ENCODE measurements at places on chromosomes 1 and 21.

GRCh38 chr1:85411567-85412305, 53.2 kb downstream of the DDAH1 start:
- DNase-seq = no peak

GRCh38 chr1:243440406-243440805, 184.6 kb downstream of the SDCCAG8 start:
- no peak for DNase-seq

GRCh38 chr1:206992790-206993189, 22.5 kb upstream of the FCAMR start:
- no peak for DNase-seq

- DNase-seq = no peak
These were observed 25.1 kb upstream of the ZFP69B start for GRCh38 chr1:40425198-40425597.

DNA sequence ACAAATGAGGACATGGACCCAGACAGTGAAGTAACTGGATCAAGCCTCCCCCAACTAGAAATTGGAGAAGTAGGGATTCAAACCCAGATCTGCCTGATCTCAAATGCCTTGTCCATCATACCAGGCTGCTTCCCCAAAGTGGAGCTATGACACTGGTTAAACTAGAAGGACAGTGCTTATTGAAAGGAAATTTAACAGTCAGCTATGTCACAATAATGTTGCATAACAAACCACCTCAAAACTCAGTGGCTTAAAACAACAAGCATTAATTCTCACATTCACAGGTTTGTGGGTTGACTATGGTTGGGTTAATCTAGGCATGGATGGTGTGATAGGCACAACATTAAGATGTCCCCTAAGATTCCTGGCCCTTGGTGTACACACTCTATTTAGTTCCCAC, 107.1 kb downstream of the TAS1R2 start:
- no peak for DNase-seq

- peak; percentile 99 for DNase-seq
These were observed 4.5 kb upstream of the MEF2D start for GRCh38 chr1:156504821-156505678.

DNA sequence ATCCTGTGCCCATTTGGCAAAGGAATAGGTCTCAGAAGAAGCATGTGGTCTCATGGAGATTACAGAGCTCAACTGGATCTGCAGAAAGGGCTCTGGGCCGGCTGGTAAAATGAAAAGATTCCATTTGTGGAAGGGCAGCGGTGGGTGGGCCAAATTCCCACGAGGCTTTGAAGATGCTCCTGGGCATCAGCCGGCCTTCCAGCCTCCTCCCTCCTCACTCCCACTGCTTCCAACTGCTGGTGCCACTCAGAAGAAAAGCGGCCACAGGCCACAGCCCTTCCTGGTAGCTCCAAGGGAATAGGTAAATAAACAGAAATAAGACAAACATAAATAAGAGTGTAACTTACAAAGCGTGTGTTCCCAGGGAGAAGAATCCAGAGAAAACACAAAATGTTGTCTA, 136.3 kb upstream of the SLC44A3 start:
- no peak for DNase-seq

GRCh38 chr1:61083807-61084440, 1.6 kb downstream of the NFIA start:
- DNase-seq = no peak

- no peak for DNase-seq
These were observed 64.0 kb downstream of the KCNAB2 start for GRCh38 chr1:6109688-6110087.

DNA sequence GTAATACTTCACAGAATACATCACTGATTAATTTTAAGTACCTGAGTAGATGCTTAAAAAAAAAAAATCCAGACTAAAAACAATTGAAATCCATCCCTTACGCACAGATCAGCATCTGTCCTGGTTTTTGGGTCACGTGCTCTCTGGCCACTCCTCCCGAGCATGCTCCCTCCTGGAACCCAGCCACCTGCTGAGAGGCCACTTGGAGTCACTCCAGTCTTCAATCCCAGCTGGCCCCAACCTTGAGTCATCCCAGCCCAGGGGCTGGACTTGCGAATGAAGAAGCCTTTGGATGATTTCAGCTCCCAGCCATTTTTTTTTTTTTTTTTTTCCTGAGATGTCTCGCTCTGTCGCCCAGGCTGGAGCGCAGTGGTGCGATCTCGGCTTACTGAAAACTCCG, 8.9 kb downstream of the MAP1LC3C start:
- DNase-seq = peak; percentile 71

DNA sequence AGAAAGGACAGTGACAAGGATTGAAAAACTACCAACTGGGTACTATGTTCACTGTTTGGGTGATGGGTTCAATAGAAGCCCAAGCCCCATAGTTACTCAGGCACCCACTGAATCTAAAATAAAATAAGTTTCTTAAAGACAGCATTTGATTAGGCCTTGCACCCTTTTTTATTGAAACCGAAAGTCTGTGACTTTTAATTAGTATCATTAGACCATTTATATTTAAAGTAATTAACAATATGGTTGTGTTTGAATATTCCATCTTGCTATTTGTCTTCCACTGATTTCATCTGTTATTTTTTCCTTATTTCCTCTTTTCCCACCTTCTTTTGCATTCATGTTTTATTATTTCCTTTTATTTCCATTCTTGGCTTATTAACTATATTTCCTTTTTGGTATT, 27.4 kb downstream of the KLHDC7A start:
- no peak for DNase-seq

GRCh38 chr1:55928576-55928975, 650.8 kb downstream of the PLPP3 start:
- no peak for DNase-seq

- DNase-seq = no peak
These were observed 681 bp upstream of the VANGL2 start for GRCh38 chr1:160399544-160400222.

- DNase-seq = no peak
These were observed 47.0 kb downstream of the LAMC2 start for GRCh38 chr1:183233113-183233512.

DNA sequence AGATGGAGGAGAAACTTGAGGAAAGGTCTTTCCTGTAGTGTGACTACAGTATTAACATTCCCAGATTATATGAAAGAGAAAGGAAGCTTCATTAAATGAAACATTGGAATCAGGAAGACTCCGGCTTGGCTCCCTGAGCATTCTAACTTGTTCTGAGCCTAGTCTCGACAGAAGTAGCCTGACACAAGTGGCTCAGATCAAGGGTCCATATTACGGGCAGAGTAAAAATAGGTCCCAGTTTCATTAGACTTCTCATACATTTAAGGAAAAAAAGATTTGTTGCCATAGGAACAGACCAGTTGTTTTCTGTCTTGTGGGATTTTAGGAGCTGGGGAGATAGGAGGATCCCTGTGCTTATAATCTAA, 12.8 kb downstream of the SMAP2 start:
- no peak for DNase-seq

DNA sequence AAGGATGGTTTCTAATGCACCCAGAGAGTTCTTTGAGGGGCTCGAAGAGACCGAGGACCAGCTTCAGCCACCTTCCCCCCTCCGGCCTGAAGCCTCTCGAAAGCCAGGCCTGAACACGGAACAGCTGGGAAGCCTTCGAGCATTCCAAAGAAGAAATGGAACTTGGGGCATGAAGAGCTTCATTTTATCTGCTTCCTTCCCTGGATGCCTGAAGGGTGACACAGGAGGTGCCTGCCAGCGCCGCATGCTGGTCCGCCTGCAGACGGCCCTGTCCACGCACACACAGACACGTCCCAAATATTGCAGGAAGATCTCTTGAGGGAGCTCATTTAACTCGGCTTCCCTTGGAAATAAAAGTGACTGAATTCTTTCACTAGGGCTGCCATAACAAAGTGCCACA, 73.7 kb downstream of the TOMM20 start:
- no peak for DNase-seq

DNA sequence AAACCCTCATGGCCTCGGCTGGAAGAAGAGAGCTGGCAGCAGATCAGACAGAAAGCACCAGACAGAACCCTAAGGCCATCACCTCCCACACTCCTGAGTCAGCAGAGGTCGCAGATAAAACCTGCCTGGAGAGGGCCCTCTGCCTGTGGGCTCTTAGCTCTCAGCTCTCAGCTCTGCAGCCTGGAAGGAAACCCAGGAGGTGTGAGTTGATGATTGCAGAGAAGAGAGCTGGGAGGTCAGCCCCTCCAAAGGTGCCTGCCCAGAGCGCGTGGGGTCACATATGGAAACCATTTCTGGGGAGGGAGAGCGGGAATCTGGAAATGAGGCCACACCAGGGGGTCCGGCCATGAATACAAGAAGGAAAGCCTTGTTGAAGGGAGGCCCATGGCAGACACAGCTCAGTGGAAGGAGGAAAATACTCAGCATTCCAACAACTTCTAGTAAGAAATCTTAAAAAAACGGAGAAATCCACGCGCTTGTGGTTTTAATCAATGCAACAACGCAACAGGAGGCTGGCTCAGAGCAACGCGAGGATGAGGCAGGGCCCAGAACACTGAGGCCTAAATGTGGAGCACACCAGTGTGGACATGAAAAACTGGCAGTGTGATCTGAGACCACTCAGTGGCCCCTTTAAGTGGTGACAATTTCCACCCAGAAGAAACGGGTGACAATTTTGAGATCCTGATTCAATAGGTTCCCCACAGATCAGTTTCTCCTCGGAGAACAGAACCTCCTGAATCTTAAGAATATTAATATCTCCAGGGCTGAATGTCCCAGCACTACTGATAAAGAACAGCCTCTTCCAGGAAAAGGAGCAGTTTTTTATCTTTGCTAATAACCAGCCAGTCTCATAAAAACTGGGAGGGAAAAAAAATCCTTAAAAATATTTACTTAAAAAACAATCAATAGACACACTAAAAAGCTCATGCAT, 45.7 kb downstream of the PSMG1 start:
- DNase-seq = no peak

DNA sequence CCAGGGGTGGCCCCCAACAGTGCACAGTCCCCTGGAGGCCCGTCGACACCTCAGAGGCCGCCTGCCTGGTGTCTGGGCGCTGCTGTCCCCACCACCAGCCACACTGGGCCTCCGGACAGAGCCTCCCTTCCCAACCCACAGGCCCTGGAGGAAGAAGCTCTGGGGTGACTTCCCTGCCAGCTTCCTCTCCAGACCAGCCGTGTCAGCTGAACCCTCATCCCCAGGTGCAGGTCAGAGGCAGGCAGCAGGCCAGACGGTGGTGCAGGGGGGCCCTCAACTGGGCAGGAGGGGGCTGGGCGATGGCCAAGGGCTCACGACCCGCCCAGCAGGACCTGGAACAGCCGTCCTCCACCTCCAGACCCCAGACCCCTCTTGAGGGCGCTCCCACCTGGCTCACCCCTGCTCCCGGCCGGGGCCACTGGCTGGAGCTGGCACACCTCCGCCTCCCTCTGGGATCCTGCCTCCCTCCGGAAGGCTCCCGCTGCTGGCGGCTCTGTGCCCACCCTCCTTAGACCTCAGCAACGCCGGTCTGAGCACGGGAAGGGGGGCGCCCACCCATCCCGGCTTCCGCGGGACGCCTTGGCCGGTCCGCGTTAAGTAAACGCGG, 520 bp downstream of the TNFRSF18 start:
- no peak for DNase-seq

DNA sequence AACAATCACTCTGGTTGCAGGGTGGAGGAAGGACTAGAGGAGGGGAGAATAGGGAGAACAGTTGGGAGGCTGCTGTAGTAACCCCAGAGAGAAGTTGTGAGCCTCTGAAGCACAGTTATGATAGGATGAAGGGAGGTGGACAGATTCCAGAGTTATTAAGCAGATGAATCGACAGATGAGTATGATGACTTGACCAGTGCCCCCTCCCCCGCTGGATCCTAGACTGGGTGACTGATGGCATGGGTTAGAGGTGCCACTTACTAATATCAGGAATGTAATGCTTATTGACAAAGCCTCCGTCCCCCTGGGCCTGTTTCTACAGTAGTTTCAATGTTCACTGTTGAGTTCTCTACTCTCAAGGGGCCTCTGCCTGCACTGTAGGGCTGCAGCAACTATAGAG, 14.0 kb upstream of the TIPRL start:
- DNase-seq = no peak

GRCh38 chr1:57741521-57741920, 317.7 kb upstream of the DAB1 start:
- DNase-seq = no peak

GRCh38 chr1:230231774-230232145, 164.7 kb downstream of the GALNT2 start:
- no peak for DNase-seq

GRCh38 chr1:15408890-15409387, 749 bp upstream of the EFHD2 start:
- DNase-seq = no peak

DNA sequence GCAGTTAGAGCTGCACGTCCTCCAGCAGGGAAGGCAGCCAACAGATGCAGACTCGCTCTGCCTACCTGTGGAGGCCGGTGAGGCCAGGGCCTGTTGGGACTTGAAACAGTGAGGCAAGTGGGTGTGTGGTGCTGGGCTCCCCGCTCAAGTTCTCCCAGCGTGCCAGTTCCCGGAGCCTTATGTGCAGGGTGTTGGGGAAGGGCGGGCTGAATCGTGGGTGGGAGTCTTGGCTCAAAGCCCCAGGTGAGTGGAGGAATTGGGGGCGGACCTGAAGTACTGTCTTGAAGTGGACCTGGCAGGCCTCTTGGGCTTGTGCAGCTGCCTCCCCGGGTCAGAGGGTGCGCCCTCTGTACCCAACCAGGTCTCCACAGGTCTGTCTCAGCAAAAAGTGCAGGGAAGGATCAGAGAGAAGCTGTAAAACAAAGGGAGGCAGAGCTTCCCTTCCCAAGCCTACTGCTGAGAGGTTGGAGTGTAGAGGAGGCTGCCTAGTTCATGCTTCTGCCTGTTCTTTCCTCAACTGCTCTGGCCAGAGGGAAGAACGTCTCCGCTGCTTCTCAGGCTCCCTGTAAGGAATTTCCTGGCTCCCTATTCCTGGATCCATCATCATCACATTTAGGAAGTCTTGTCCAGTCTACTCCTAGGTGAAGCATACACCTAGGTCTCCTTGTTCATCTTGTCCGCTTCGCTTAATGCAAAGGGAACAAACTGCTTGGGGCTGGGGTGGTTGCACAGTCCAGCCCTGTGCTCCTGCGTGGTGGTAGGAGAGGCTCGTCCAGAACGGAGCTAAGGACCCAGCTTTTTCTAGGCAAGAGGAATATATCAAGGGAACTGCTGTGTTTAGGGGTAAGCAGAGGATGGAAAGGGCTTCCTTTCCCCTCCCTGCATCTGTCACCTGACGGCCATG, 14.9 kb downstream of the UTP11 start:
- no peak for DNase-seq

DNA sequence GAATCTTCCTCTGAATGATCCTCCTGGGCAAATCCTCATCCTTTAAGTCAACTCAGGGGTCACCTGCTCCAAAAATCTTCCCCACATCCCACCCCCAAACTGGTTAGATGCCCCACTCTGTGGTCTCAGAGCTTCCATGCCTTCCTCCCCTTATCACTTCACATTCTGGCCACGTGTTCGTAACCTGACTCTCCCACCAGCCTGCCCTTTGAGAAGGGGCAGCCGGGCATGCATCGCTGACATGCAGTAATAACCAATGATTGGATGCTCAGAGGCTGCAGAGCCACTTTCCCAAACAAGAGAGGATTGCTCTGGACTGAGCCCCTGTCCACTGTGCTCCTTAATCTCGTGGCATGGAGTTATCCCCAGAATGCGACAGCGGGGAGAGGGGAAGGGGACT, 7.0 kb downstream of the LELP1 start:
- DNase-seq = no peak
